ENCODE measurements at places on chromosomes 1 and 21. TPM values are rescaled to one million over a fixed set of nuclear protein-coding genes. Genes with fewer than 3 reads are reported as not detected.

FCRL5 gene
- total RNA-seq, result not detected

DNA sequence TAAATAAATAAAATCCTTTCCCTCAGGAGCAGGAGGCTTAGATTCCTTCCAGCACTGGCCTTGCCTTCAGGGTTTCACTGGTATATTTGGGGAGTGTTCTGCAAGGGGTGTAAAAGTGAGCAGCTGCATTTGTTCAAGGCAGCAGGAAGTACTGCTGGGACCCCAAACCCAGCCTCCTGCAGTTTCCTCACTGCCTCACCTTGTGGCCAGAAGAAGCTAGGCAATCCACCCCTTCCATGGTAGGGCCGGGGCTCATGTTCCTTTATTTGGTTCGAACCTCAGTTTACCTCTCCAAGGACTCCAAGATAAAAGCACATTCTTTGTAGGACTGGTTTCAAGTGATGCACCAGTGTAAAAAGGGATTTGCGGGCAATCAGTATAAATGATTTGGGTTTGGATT lies 21.0 kb upstream of the CFAP126 start:
- DNase-seq, result no peak

- no peak for DNase-seq
Measured at GRCh38 chr1:78464449-78464891, 26.3 kb upstream of the PTGFR start.

DNA sequence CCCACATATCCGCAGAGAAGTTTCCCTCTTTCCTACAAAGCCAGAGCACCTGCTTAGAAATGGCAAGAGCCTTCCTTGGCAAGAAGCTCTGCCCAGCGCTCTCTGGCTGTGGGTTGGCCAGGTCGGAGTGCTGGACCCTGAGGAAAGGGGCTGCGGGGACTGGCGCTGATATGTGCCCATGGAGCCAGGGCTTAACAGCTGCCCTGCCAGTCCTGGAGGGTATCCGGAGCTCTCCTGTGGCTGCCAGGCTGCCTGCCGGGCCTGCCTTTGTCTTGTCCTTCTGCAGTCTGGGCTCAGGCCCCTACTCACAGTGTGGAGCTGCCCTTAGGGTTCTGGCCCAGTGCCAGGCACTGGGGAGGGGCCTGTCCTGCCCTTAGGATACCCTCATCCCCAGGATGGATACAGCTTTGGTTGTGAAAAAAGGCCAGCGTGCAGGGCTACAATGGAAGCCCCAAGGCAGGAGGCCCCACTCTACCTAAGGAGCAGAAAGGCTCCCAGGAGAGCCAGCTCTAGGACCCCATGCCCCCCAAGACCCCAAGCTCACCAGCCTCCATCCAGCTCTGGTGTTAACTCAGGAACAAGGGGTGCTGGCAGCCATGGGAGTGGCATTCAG lies 43.4 kb downstream of the KIAA1614 start:
- no peak for DNase-seq

DNA sequence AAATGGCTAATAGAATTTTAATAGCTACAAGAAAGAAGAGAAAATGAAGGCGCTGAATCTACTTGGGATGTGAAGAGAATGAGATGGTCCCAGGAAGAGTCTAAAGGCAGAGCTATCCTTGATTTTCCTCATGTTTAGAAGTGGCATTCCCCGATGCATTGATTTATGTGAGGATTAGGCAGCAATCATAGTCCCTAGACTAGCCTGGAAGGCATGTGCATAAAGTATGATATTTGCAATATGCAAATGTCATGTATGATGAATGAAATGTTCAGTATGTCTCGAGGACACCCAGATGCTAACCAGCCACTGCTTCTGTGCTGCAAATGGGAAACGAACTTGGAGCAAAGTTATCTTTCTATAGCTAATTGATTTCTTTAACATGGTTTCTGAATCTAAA lies 641.5 kb upstream of the PLXNA2 start:
- no peak for DNase-seq

DNA sequence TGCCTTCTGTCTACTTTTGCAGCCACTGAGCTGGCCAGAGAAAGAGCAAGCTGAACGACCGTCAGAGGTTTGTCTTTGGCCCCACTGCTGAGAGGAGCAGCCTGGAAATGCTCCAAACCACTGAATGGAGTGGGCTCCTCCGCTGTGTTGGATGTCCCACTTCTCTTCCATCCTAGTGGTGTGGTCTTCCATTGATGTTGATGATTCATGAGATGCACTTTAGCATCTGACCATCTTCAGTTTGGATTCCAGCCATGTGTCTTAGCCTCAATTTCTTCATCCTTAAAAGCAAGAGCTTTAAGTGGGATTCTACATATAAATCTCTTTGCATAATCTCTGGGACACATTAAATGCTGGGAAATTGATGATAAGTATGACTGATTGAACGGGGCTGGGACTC lies 276.9 kb downstream of the SIPA1L2 start:
- no peak for DNase-seq
